CD8-positive, alpha-beta memory T cell (primary cell): ENCODE measurements at places on chromosomes 1 and 21.

- peak; percentile 76 for DNase-seq
Observed at GRCh38 chr1:207644852-207645634, at the start of gene CR1L. Gene CR1L, plus strand, starts transcription at chr1:207645133. Its CDS starts 101 bp downstream, at chr1:207645234.

- peak; percentile 47 for DNase-seq
Observed at GRCh38 chr1:205791568-205792180, 16.4 kb upstream of the RAB29 start.

DNA sequence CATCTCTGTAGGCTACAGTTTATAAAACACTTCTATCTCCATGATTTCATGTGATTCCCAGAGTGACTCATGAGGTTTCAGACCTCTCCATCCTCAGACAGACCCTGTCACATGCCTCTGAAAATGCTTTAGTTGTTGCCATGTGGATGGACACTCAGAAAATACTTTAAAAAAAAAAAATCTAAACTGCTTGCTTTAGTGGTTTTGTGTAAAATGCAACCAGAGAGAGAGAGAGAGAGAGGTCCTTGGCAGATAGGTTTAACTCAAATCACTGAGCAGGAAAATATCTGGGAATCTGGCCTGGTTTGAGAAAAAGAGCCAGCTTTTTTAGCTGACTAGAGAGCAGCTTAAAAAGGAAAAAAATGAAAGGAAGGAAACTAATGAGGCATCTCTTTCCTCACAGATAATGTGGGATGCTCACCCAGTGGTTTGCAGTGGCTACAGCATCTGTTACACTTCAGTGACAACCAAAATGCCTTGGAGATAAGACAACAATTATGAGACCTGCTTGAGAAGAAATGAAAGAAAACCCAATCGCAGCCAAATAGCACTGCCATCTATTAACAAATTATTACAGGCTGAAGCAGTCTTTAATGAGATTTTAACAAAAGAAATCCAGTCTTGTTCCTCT, 54.6 kb upstream of the SYT14 start:
- no peak for DNase-seq

GRCh38 chr1:244460197-244460596, 876 bp upstream of the CATSPERE start:
- no peak for DNase-seq

DNA sequence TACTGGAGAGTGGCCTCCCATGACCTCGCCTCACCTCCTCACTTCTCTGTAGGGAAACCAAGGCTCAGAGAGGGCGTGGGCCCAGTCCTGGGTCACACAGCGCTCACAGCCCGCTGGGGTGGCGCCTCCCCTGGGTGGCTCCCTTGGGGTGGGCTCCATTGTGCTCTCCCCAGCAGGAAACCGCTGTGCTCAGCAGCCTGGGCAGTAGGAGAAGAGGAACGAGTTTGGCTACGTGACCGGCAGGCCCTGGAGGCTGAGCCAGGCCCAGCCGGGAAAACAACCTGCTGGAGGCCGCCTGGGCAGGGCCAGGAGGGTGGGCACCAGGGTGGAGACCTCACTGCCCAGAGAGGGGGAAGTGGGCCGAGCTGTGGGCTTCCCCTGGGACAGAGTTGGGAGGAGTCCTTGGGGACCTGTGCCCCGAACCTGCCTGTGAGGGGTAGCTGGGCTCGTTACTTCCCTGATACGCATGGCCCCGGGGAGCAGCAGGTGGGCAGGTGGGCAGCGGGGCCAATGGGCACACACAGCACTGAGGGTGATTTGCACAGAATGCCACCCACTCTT, 15.0 kb upstream of the FAM131C start:
- no peak for DNase-seq
